Cerebellar nuclear complex (tissue), 1 donor: ENCODE measurements at places on chromosomes 3 and 15.

GRCh38 chr15:90113166-90113565, 10.9 kb upstream of the IDH2 start:
- DNase-seq = no peak

- no peak for DNase-seq
These were observed 746.3 kb downstream of the FHIT start for GRCh38 chr3:60504827-60505457.

DNA sequence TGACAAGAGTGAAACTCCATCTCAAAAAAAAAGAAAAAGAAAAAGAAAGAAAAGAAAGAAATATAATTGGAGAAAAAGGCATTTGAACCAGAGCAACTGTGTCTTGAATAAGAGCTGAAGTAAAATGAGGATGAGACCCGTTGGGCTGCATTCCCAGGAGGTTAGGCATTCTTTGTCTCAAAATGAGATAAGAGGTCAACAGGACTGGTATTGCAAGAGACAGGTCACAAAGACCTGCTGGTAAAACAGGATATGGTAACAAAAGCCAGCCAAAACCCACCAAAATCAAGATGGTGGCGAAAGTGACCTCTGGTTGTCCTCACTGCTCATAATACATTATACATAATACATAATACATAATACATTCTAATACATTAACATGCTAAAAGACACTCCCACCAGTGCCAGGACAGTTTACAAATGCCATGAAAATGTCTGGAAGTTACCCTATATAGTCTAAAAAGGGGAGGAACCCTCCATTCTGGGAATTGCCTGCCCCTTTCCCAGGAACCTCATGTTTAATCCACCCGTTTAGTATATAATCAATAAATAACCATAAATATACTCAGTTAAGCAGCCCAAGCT, 8.6 kb upstream of the TIPIN start:
- no peak for DNase-seq

DNA sequence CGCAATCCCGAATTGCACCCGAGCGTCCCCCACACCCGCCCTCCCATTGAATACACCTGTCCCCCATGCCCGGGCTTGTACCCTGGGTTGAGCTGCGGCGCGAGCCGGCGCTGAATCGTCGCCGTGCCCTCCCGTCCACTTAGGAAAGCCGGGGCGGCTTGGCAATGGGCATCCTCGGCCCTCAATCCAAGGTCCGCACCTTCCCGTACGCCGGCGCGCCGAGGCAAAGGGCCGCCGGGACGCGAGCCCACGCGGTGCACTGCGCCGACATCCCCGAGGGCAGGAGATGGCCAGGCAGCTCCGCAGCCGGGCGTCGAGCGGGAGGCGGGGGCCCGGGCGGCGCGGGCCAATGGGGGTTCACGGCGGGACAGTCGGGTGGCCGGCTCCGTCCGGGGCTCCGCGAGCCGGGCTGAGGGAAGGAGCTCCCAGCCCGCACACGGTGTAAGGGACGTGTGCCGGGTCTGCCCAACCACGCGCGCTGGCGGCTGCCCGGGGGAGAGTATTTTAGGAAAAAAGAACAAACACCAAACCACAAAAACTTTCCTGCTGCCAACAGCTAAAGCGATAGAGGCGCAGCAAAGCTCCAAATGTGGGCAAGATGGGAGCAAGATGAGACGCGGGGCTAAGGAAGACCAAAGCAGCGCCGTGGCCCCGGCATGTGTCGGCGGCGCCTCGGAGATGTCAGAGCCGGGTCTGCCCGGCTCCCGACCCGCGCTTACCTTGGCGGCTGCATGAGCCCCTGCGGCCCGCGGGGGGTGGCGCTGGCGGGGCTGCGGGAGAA, 621 bp downstream of the RGMA start:
- DNase-seq = no peak
